ENCODE measurements at places on chromosomes 2 and 18. TPM values are rescaled to one million over a fixed set of nuclear protein-coding genes. Genes with fewer than 3 reads are reported as not detected.

The GALNT3 gene
- total RNA-seq, result 42.9 TPM

The ANKRD23 gene
- 11.2 TPM for total RNA-seq

The STPG4 gene
- total RNA-seq, result 0.21 TPM

The LBX2 gene
- 1.7 TPM for total RNA-seq

The SAG gene
- total RNA-seq, result 0.12 TPM

The HRH4 gene
- 13.9 TPM for total RNA-seq

The GCG gene
- total RNA-seq, result not detected

The SS18 gene
- 72.2 TPM for total RNA-seq

The RNASEH1 gene
- 25.6 TPM for total RNA-seq

The TMEM198 gene
- total RNA-seq, result 1.7 TPM

The EFHD1 gene
- total RNA-seq, result not detected

The ADGRF3 gene
- 0.97 TPM for total RNA-seq

The IL37 gene
- not detected for total RNA-seq

The CFAP221 gene
- not detected for total RNA-seq
